ENCODE measurements at places on chromosomes 7 and 10. TPM values are rescaled to one million over a fixed set of nuclear protein-coding genes. Genes with fewer than 3 reads are reported as not detected.

The PMS2 gene
- 15.1 TPM for total RNA-seq

DNA sequence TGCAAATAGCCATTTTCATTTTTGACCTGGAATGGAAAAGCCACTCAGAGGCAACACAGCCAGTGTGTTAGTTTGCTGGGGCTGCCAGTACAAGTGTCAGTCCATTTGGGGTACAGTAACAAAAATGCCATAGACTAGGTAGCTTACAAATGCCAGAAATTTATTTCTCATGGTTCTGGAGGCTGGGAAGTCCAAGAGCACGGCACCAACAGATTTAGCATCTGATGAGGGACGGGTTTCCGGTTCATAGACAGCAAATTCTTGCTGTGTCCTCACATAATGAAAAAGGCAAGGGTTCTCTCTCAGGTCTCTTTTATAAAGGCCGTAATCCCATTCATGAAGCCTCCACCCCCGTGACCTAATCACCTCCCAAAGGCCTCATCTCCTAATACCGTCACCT, 418.2 kb downstream of the TYW1 start:
- no peak for DNase-seq

GRCh38 chr7:50537417-50537816, 27.8 kb downstream of the DDC start:
- no peak for DNase-seq

DNA sequence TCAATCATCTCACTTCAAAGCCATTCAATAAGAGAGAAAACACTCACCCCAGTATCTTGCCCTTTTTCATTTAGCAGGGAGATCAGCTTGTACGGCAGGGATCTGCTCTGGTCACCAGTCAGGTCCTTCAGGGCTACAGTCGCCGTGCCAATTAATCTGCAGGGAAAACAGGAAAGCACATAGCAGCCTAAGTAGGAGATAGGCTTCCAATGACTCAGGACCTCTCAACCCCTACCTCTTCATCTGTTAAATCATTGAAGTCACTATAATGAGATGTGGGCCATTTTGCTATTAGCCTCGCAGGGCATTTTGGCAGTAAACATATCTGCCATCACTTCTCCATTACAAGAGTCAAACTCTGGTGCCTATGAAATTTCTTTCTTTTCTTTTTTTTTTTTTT, 50.8 kb downstream of the MYOF start:
- no peak for DNase-seq

DNA sequence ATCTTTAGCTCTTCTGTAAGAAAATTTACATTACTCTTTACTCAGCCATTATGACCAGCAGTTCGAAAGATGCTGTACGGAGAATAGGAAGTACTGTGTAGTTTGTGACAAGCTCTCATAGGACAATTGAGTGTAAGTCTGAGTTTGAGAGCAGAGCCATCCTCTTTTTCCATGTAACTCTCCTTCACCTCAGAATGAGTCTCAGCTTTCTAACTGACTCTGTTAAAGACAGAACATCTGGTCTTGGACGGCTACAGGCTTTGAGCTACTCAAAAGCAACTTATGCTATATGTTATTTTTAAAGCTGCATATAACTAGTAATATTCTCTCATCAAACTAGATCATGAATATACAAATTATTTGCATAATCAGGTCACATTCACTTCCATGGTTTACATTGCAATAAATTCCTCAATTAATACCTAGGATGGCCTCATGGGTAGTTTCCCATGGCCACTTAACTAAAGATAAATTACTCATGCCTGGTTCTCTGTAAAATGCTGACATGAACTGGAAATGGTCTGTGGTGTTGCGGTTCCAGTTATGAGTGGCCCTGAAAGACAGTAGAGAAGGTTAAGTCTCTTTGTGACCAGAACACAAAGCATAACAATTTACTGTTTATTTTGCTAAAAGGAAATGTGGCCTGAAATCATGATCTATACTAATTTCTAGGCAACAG, 358.7 kb downstream of the PHF14 start:
- DNase-seq = no peak

GRCh38 chr7:75055830-75056772, 17.5 kb downstream of the RCC1L start:
- DNase-seq = peak; percentile 86

DNA sequence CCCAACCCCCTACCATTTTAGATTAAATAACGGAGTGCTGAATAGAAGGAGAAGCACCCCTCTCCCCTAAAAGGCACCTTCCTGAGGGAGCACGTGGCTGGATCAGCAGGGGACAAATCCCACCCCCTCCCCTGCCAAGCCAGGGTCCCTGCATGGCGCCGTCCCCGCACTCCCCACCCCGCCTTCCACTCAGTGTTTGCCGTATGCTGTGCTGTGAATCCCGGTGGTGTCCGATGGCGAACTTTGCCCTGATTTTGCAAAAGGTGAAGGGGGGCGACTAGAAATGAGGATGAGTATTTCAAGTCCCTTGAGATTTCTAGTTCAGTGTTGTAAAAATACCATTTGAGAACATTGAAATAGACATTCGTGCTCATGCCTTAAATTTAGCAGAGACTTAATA, 83.5 kb upstream of the SH2B2 start:
- no peak for DNase-seq

All from cardiac muscle cell (in vitro differentiated cells and primary cell).